ENCODE measurements at places on chromosomes 16 and 17.

GRCh38 chr16:79628988-79629387 lies 28.5 kb upstream of the MAF start:
- DNase-seq: no peak

DNA sequence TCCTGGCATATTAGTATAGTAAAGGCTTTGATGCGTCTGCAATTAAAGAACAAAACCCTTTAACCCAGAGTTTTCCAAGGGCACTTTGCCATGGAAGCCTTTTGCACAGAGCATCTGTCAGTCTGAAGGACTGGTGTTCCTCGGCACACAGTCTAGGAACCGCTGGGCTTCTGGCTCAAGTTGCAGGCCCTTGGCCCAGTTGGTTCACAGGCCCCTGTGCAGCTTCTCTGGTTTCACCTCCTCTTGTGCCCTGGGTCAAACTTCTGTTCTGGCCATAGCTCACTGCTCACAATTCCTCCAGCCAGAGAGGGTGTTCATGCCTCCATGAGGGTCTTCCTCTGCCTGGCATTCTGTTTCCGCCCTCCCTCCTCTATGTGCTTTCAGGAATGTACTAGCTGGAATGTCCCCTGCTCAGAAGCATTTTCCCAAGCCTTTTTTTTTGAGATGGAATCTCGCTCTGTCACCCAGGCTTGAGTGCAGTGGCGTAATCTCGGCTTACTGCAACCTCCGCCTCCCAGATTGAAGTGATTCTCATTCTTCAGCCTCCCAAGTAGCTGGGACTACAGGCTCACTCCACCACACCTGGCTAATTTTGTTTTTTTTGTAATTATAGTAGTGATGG lies 34.5 kb upstream of the TEX2 start:
- no peak for DNase-seq

DNA sequence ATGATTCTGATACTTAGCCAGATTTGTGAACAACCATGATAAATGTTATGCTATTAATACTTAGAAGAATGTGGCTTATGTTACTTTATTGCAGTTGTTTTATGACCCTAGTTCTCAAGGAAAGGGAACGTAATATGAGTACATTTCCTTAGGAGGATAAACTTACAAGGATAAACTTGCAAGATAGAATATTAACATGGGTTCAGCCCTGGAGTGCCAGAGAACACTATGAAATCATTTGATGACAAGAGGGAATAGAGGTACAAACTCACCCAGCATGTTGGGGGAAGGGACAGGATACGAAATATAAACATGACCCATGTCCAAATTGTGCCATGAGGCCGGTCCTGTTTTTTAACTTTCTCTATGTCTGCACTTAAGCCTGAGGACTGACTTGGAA lies 13.0 kb upstream of the ABCA5 start:
- no peak for DNase-seq

DNA sequence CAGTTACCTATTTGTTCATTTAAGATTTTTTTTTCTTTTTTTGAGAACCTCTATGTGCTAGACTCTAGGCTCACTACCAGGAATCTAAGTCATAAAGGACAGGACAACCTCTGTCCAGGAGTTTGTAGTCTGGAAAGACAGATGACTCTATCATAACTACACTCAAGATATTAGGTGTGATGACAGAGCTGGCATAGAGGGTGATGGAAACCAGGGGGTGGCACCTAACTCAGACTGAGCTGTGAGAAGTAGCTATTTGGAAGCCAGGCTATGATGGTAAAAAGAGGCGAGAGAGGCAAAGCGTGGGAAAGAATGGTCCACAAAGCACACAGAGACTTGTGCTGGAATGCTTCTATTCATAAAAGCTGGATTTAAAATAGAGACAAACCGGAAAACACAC lies 372.3 kb downstream of the SEC14L1 start:
- no peak for DNase-seq

DNA sequence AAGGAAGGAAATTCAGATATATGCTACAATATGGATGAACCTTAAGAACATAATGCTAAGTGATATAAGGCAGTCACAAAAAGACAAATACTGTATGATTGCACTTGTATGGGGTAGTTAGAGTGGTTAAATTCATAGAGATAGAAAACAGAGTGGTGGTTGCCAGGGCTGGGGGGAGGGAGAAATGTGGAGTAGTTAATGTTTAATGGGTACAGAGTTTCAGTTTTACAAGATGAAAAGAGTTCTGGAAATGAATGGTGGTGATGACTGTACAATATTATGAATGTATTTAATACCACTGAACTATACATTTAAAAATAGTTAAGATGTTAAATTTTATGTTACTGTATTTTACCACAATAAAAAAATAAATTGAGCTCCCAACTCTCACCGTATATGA lies 157.9 kb downstream of the TOX3 start:
- no peak for DNase-seq

DNA sequence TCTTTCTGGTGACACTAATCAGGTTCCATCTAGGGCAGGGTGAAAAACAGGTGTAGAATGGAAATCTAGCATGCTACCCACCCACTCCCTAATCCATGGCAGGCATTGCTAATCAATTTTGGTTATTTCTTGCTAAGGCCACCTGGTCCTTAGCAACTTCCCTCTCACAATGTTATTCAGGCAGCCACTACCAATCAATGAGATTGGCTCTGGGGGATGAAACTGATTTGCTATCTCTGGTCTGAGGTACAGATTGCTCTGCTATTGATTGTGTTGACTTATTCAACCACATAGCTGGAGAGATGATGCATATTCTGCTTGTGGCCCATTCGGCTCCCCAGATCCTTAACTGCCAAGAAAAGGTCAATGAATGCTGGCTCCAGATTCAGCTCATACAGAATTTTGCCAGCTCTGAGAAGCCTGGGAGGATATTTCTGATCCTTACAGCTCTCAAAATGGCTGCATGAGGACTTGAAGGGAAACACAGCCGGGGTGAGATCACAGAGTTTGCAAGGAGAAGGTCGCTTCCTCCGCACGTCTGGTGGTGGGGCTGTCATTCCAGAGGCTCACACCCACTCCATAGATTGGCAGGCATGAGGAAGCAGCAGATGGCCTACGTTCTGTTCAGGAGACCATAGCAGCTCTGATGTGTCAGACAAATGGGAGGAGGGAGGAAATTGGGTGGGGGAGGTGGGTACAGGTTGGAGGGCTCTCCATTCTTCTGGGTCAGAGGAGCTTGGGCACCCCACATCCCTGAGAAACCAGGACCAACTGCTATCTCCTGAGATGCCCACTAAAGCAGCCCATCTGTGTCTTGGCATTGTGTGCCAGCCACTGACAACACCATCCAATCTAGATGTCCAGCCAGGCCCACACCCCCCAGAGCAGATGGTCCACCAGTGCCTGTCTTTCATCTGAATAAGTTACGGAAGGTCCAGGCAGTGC lies 22.3 kb downstream of the SEZ6 start:
- no peak for DNase-seq
